Mucosa of descending colon (tissue), 3 donors: ENCODE measurements at places on chromosomes 2 and 18.

GRCh38 chr2:203697190-203697589 is 9.2 kb upstream of the CD28 start:
- DNase-seq, result no peak

DNA sequence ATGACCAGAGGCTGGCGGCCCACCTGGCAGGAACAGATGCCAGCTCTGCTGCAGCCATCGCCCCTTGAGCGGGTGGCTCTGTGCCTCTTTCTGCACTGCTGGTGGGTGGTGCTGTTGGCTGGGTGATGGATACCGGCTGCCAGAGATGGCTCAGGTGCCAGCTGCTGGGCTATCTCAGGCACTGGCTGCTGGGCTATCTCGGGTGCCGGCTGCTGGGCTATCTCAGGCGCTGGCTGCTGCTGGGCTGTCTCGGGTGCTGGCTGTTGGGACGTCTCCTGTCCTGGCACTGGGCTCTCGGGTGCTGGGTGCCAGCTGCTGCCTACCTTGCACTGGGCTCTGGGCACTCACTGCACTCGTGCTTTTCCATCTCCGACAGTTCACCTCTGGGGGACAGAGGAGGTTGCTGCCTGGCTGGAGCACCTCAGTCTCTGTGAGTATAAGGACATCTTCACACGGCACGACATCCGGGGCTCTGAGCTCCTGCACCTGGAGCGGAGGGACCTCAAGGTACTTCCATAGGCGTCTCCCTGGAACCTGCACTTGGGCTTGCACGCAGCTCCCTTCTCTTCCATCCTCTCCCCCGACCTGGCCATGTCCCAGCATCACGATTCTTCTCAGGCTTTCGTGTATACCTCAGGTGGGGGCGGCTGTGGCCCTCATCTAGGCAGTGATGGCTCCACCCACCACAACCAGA is 98.4 kb downstream of the USP40 start:
- DNase-seq, result no peak

GRCh38 chr2:152661076-152661475 is 56.2 kb downstream of the PRPF40A start:
- DNase-seq, result no peak

DNA sequence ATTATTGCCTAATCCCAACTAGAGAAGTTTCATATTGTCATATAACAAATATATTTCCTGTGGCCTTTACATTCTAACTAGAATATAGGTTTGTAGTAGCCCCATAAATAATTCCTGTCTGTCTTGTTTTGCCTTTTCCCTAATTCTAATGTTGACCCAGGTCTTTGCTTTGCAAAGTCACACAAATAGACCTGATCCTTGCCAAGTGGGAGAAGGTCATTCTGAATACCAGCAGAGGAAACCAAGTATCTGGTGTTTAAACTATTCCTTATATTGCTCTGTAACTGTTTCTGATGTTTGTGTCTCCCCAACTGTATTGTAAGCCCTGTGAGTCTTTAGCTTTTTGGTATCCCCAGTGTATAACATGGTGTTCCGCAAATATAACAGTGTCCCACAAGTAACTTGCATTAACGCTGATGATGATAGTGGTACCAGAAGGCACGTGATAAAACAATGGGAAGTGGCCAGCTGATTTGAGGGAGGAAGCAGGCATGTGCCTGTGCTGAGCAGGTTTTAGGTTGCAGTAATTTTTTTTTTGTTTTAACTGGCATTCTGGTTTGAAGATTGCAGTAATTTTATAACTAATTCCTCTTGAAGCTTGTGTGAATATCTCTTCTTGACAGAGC is 11.1 kb downstream of the HADHB start:
- no peak for DNase-seq

- no peak for DNase-seq
Observed at GRCh38 chr2:184597571-184597991, 748 bp upstream of the ZNF804A start.

GRCh38 chr18:35142275-35142615 is 98.6 kb upstream of the ZNF397 start:
- no peak for DNase-seq

- no peak for DNase-seq
Observed at GRCh38 chr2:229392196-229392595, 121.1 kb upstream of the PID1 start.

DNA sequence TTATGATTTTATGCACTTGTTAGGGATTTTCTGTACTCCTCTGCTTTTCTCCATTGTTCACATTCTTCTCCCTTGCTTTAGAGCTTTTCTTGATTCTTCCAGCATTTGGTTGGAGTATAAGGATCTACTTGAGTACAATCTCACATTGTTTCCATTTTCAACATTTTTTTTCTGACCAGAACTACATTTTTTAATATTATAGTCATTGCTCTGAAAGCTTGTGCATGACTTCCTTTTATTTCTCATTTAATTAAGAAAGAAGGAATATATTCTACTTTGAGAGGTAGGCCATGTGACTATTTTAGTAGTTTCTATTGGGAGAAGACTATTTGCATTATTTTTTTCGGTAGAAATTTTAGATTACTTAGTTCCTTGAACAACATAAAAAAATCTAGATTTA is 200.4 kb downstream of the TMEM247 start:
- DNase-seq, result no peak

DNA sequence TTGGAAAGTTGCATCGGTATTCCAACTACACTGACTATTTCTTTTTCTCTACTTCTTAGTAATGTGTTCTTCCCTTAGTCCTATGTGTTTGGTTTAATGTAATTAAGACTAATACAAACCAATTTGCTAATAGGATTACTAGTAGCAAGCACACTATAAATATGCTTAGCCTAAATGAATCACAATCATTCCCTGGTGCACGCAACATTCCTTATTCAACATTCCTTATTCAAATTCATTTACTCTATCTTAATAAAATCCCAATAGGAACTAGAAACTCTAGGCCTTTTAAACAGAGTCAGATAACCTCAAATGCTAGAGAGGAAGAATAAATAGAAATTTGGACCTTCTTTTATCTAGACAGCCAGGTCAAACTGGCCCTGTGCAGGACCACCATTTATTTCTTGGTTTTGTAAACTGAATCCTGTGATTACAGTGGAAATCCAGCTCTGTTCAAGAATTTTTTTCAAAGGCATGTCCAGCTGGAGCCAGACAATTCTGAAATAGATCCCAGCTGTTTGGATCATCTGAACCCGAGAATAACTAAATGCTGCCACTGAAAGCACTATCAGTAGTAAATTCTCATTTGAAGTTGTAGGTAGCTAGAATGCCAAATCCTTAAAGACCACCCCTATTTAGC is 103.1 kb downstream of the PPP1R1C start:
- DNase-seq, result no peak

DNA sequence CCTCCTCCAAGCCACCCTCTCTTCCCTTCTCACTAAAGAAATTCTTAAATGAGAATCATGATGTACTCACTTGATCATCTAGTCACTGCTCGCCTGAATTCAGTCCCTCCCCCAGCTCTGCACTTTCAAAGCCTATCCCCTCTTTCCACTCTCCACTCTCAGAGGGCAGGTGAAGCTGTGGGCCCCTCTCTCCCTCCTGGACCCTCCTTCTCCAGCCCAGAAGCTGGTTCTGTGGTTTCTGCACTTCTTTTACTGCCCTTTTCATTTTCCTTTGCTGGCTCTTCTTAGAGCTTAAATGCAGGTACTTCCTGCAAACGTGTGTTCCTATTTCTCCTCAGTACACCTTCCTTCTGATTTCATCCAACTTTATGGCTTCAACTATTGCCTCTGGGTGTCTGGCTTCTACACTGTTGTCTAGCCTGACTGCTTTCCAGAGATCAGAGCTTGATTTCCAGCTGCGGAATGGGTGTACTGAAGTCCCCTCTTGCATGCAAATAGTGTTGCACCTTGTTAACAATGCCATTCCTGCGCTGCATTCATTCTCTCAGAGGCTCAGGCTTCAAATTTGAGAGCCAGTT is 15.3 kb upstream of the TXNDC2 start:
- DNase-seq, result no peak

DNA sequence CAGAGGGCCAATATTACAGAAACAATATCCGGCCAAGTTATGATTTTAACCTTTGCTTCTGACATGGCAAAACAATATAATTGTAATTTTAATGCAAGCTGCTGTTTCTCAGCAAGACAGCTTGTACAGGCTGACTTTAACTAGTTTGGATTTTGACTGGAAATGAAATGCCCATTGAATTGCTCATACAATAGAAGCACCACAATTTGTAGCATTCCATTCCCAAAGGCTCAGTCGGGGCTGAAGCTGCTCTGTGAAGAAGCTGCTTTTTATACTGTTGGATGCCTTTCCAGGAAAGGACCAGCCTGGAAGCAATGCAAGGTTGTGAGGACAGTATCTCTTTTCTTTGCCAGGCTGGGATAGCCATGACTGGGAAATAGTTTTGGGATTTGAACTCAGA is 677.0 kb upstream of the FANCL start:
- DNase-seq, result no peak

GRCh38 chr2:14120376-14120775 is 512.1 kb upstream of the LRATD1 start:
- DNase-seq, result no peak

DNA sequence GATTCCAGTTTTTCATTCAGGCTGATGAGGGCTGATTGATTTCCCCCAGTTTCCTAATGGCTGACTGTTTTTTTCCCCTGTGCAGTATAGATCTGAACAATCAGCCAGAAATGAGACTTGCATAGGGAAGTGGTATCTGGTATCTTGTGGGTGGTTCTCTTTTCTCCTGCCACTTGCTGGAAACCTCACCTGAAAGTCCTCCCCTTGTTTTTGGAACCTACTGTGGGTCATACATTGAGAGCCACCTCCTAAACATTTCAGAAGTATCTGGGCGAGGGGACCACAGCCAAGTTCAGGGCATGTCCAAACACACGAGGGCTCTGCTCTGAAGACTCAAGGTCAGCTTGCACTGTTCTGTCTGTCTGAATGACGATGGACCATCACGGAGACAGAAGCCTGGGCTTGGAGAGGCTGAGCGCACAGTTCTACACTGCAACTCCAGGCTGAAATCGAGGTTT is 19.3 kb downstream of the ALPK2 start:
- DNase-seq, result no peak

DNA sequence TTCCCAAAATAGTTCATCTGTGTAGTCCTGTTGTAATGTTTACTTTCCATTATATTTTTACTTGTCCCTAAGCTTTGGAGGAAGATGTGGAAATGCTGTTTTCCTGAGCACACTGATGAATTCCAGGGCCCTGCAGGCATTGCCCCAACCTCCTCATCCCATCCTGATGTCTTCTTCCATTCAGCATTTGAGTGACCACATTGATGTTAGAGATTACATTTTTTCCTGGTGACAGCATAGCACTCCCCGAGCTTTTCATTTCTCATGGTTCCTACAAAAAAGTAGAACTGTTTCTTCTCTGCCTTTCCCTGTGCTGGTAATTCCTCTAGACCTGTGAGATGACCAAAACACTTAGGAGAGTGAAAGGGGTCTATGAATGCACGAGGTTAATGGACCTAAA is 4.8 kb downstream of the IL36A start:
- DNase-seq, result no peak

DNA sequence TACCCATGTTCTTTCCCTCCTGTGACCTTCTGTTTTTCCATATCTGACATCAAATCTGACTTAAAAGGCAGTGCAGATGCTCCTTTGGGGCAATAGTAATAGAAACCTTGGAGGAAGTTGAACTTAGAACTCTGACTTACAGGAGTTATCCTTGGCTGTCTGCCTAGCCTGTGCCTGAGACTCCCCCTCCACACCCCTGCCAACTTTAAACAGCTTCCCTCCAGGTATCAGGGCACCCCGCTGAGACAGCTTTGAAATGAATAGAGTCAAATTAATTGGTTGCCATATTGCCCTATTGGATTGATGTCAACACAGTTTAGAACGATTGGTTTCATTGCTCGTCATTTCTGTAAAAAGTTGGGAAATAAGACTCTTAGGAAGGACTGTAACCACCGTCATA is 322.0 kb downstream of the PRKCE start:
- DNase-seq, result peak; percentile 64

GRCh38 chr18:44520981-44521667 is 159.6 kb upstream of the SETBP1 start:
- no peak for DNase-seq

DNA sequence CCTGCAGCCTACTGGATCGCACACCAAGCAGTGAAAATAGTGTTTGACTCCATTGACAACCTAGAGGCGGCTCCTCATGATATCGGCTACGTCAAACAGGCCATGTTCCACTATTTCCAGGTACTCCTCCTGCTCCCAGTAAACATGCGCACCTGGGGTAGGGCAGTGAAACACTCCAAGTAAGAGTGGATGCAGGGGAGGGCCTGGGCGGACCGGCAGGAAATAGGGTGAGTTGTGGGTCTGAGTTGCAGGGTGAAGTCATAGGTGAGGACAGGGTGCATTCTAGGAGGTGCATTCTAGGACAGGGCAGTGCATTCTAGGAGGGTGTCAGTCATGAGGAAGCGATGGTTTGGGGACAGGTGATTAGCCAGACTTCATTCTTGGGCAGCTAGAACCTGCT is 5.0 kb downstream of the NAGK start:
- DNase-seq, result no peak

DNA sequence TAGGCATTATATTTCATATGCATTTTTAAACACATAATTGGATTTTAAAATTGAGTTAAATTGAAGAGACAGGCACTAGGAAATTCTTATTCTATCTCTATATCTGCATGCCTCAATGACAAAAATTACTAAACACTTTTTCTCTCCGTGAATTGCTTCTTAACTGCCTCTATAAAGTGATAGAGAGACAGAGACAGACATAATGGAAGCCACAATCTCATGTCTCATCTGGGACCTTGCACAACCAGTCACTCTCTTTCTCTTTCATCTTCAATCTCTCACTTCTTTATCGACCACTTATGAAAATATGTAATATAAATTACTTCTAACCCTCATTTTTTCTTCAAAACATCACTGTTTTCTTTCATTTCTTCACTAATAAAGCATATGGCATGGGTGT is 238.9 kb upstream of the ZNF804A start:
- DNase-seq, result no peak

- DNase-seq, result no peak
Observed at GRCh38 chr2:67041051-67041450, 356.1 kb upstream of the ETAA1 start.

- no peak for DNase-seq
Observed at GRCh38 chr2:174334781-174335251, at the start of gene SP9. Gene SP9 (plus strand): TSS chr2:174334954. CDS start chr2:174335093, 139 bp downstream.

DNA sequence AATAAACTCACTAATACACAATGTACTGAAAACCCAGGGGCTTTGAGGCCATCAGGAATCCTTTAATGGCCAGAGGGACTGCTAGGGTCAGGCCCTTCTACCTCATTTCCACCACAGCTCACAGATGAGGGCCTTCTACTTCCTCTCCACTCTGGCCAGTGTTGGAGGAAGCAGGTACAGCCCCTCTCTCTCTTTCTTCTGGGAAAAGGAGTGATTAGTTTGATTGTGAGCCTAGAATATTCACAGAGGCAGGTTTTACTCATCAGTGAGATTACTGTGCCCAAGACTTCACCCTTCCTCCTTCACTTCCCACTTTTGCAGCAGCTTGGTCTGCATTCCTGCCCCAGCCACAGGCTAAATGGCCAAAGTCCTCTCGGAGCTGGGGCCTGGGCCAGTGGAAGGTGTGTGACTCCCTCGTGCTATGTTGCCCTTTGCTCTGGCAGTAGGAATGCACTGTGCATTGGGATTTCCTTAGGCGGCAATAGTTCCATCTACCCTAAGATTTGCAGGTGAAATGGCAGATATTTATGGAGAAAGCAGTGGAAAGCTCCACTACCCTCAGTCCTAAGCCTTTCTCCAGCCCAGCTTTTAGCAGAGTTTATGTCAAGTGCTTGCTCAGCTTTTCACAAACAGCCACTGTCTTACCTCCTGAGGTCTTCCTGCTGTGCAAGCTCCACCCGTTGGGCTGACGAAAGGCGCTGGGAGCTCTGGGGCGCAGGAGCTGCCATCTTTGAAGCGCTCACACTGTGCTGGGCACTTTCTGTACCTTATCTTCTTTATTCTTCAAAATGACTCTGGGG is 36.2 kb upstream of the YES1 start:
- DNase-seq, result peak; percentile 79

- peak; percentile 44 for DNase-seq
Observed at GRCh38 chr18:45275367-45276113, 339.7 kb upstream of the SLC14A2 start.
